ENCODE measurements at places on chromosomes 6 and 20. TPM values are rescaled to one million over a fixed set of nuclear protein-coding genes. Genes with fewer than 3 reads are reported as not detected.
A peak's percentile ranks its signal among the peaks of the same experiment; 100 is the strongest.

DNA sequence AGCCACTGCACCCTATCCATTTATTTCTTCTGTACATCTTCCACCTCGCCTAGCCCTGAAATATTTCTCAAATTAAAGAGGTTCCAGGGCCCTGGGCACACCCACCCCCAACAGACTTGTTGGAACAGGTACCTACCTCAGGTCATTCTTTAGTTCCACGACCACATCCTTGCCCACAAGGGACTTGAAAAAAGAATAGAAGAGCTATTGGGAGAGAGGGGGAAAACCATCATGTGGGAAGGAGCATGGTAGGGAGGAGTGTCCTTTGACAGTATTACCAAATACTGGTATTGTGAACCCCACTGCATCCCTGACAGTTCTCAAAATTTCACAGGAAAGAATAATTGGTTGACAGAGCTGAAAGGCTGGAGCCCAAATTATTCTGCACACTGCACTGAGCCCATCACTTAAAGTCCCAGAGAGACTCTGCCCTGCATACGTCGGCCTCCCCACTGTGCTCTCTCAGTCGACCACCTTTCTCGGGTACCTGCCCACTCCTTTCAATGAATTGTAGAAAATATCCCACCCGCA lies 762 bp downstream of the LSM2 start:
- no peak for DNase-seq
- peaks cover 31% of the 10 kb centered on the region for H3K36me3 ChIP-seq
- peaks cover 36% of the 10 kb centered on the region for H3K4me1 ChIP-seq
- no peaks in the 10 kb centered on the region for H3K27me3 ChIP-seq

- no peak overlapping the region for H3K4me3 ChIP-seq
- H3K27ac ChIP-seq, result no peak overlapping the region
- no peaks in the 10 kb centered on the region for H3K4me1 ChIP-seq
- H3K36me3 ChIP-seq, result no peaks in the 10 kb centered on the region
Observed at GRCh38 chr6:99093456-99094190, 145.9 kb upstream of the FBXL4 start.

DNA sequence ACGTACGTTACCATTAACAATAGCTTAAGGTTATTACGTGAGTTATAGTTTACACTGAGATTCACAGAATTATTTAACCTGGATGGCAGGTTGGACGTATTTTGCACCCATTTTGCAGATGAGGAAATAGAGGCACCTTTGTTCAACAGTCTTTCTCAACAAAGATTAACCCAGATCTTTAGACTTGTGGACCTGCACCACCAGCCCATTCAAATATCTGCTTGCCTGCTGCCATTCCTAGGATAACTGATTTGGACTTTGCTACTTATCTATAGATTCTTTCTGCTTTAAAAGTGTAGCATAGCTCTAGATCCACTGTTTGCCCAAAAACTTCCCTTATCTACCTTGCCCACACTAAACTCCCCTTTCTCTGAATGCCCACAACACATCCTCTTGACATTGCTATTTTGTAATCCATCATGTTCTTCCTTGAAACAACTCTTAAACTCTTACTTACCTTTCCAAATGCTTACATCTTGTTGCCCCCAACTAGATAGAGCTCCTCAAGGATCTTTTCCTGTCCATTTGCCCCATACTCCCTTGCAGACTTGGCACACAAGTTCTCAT lies 56.4 kb upstream of the TNFAIP3 start:
- peak overlapping the region; percentile 85 for H3K27ac ChIP-seq
- H3K4me1 ChIP-seq, result peaks cover 30% of the 10 kb centered on the region
- peak overlapping the region; percentile 12 for H3K4me3 ChIP-seq
- H3K36me3 ChIP-seq, result peaks cover 10% of the 10 kb centered on the region
- H3K27me3 ChIP-seq, result no peaks in the 10 kb centered on the region

GRCh38 chr20:17721802-17722486 lies 22.2 kb downstream of the BANF2 start:
- H3K4me1 ChIP-seq, result no peaks in the 10 kb centered on the region
- no peaks in the 10 kb centered on the region for H3K36me3 ChIP-seq
- no peak overlapping the region for H3K4me3 ChIP-seq
- no peak overlapping the region for H3K27ac ChIP-seq
- H3K27me3 ChIP-seq, result peaks cover 4% of the 10 kb centered on the region

Gene SLC22A7
- total RNA-seq, result not detected

Gene BTN1A1
- not detected for total RNA-seq

- H3K27ac ChIP-seq, result no peak overlapping the region
- H3K4me3 ChIP-seq, result no peak overlapping the region
- peaks cover 17% of the 10 kb centered on the region for H3K4me1 ChIP-seq
Observed at GRCh38 chr6:47727391-47727790, 29.0 kb downstream of the ADGRF4 start.

- H3K4me1 ChIP-seq, result no peaks in the 10 kb centered on the region
- H3K27ac ChIP-seq, result no peak overlapping the region
- no peak overlapping the region for H3K4me3 ChIP-seq
- DNase-seq, result peak; percentile 35
Observed at GRCh38 chr6:159654483-159655098, 38.5 kb downstream of the SOD2 start.

DNA sequence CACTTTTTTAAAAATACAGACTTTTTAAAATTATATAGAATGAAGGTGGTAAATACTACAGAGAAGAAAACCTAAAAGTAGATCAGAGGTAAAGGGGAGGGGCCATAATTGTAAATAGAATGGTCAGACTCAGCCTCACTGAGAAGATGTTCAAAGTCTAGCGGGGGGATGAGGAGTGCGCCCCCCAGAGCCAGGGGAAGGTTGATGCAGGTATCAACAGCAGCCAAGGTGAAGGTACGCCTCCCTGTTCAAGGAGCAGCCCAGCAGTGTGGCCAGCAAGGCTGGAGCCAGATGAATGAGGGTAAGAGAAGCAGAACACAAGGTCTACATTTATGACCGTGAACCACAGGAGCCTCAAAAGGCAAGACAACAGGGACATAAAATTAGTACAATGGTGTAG lies 204.1 kb downstream of the PTPRT start:
- DNase-seq, result no peak
- H3K27me3 ChIP-seq, result no peaks in the 10 kb centered on the region
- no peaks in the 10 kb centered on the region for H3K36me3 ChIP-seq
- no peaks in the 10 kb centered on the region for H3K4me1 ChIP-seq
- H3K27ac ChIP-seq, result no peak overlapping the region
